Inflammatory macrophage (primary cell): ENCODE measurements at places on chromosomes 5 and 9.

DNA sequence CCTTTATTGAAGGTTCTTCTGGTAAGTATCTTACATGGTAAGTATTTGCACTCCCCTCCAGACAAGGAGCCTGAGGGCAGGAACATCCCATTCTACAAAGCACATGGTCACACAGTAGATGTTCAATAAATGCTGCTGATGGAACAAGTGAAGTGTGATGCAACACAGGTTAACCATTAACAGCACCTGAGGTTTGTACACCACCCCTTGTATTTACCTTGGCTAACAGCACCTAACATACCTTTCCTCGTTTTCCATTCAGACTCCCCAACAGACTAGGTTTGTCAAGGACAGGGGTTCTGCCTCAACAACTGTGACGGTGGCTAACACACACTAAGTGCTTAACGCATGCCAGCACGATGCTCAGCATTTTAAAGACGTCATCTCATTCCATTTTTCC lies 213.6 kb downstream of the MAPKAP1 start:
- no peak for DNase-seq

DNA sequence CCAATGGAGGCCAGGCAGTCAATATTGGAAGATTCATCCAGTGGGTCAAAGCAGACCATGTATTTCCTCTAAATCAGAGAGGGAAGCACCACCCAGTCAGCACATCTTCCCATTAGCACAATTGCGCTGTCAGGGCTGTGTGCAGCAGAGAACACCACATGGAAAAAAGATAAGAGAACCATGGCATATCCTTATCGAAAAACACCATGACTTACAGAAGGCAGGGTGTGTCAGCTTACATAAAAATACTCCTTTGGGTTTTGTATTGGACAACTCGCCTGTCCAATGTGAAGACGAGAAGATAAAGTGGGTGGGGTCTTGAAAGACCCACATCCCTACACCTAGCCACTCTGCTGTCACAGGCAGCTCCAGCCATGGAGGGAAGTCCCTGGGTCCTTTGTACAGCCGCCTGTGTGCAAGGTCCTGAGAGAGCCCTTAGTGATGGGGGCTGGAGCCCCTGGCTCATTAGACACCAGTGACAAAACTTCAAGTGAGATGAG lies 71.9 kb upstream of the SPATA31E1 start:
- DNase-seq: no peak

- no peak for DNase-seq
Measured at GRCh38 chr9:116286297-116286696, 132.7 kb downstream of the PAPPA start.

- DNase-seq: peak; percentile 91
Measured at GRCh38 chr9:120394058-120394669, 185.8 kb downstream of the CDK5RAP2 start.

DNA sequence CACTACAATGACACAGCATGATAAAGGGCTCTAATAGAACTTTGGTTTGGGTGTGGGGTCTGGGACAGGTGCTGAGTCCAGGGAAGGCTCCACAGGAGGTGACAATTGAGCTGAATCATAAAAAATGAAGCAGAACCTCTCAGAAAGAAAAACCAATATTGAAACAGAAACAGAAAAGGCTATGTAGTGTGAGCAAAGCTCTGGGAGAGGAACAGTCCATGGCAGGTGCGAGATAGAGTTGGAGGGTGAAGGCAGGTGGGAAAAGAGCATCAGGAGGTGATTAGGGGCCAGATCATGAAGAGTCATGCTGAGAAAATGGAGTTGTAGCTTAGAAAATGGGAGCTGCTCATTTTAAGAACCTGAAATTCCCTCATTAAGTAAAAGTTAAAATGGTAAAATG lies 164.9 kb downstream of the KCTD16 start:
- no peak for DNase-seq

DNA sequence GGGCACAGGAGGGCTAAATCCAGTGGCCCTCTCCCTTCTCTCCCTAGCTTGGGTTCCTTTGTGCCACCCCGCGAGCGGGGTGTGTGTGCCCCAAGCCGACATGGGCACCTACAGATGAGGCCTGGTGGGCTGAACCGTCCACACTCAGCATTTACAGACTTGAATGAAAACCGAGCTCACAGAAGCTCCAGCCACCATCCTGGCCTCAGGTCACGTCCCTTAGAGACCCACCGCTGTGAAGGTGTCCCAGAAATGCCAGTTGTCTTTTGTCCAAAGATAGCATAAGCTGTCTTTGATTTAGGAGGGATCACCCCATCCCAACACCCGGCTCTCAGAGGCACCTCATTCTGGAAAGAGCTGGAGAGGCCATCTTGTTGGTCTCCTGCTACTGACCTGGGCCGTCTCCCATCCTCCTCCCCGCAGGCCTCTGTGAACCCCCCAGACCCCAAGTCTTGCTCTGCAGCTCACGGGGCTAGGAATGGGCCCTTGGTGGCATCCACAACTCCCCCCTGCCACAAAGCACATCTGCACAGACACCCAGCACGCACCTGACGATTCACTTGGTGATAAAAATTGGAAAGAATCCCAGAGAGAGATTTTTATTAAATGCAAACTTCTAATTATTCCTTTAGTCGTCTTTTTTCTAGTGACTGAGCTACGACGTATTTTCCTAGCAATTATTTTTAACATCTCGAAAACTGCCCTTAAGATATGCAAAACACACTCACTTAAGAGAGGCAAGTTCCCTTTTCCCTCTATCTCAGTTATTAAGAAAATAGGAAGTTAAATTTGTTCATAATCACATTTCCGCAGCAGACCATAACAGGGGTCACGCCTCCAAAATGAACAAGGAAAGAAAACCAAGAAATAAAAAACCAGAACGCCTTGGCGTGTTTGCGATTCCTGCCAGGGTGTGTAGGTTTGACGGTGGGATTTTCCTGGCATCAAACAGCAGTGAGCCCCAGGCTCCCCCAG lies 80.5 kb upstream of the LMX1B start:
- peak; percentile 88 for DNase-seq

- no peak for DNase-seq
Measured at GRCh38 chr5:32058101-32058500, 116.0 kb downstream of the GOLPH3 start.

GRCh38 chr9:19231126-19231903 lies 822 bp downstream of the DENND4C start:
- DNase-seq: peak; percentile 48

DNA sequence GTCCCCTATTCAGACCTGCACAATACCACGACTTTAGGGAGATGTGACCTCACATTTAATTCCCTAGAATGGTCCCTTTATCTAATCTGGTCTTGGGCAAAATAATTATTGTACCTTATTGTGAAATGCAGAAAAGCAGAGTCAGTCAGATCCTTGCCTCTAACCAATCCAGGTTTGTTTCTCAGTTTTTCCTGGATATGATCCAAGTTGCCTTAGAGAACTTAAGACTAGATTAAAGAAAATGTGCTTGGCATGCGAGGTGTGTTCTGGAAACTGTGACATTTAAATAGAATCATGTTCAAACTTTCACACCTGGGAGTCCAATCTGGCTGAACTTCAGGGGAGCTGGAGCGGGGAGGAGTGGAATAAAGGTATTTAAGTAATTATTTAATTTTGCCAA lies 696.2 kb downstream of the DNAH5 start:
- no peak for DNase-seq

DNA sequence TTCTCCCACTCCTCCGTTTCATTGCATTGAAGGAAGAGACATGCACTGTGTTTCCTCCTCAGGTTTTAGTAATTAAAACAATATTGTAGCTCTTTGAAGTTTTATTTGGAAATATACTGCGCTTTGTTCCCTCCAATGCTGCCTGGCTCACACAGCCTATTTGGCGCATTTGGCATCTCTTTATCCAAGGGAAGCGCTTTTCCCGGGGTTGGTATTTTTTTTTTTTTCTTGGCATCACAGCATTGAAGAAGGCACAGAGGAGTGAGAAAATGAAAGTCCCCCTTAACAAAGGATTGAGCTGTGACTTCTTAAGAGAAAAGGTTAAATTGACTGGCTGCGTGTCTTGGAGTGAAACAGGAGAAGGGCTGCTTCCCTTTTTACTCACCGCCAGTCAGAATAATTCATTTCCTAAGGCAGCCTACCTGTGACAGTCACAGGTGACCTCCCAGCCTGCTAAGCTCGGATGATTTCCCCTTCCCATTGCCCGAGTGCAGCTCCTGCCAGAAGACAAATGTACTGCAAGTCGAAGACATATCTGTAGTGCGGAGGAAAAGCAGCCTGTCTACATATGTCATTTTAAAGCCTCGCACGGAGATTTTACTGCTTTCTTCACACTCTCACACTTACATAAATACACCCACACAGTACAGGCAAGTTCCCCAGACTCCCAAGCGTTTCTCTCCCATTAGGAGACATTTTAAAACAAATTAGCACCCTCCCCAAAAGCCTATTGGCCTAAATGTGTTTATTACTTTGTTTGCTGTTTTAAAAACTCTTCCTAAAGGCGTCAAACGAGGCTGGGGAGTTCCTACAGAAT lies 665.5 kb upstream of the ZNF608 start:
- DNase-seq: no peak
